ENCODE measurements at places on chromosomes 11 and 22. TPM values are rescaled to one million over a fixed set of nuclear protein-coding genes. Genes with fewer than 3 reads are reported as not detected.

The FGF4 gene
- not detected for total RNA-seq

The OR4D5 gene
- total RNA-seq, result not detected

The MS4A5 gene
- total RNA-seq, result not detected

The ROBO4 gene
- 23.3 TPM for total RNA-seq

The IRF7 gene
- total RNA-seq, result 12.5 TPM

The OR8D1 gene
- total RNA-seq, result 0.10 TPM

The NCF4 gene
- 5.7 TPM for total RNA-seq

The TRPM5 gene
- 0.41 TPM for total RNA-seq

The CDC45 gene
- 6.3 TPM for total RNA-seq

The OSBPL5 gene
- total RNA-seq, result 21.8 TPM

The MS4A6E gene
- not detected for total RNA-seq

The CBX7 gene
- total RNA-seq, result 8.3 TPM

The GTSE1 gene
- 5.5 TPM for total RNA-seq

The CCDC87 gene
- 0.10 TPM for total RNA-seq

The FAM180B gene
- 1.4 TPM for total RNA-seq

The MGAT3 gene
- total RNA-seq, result 2.9 TPM

The EHF gene
- total RNA-seq, result 105 TPM

The TP53I11 gene
- total RNA-seq, result 36.9 TPM

The LRRC56 gene
- total RNA-seq, result 2.1 TPM

The CDPF1 gene
- 20.9 TPM for total RNA-seq

The UCP3 gene
- 1.4 TPM for total RNA-seq

The KRTAP5-9 gene
- not detected for total RNA-seq

The SOX6 gene
- 45.0 TPM for total RNA-seq

The DNAJB13 gene
- not detected for total RNA-seq

The PC gene
- total RNA-seq, result 24.4 TPM

The DYNC2H1 gene
- total RNA-seq, result 37.3 TPM

The ABCC8 gene
- 7.8 TPM for total RNA-seq

The RFPL2 gene
- total RNA-seq, result not detected

The BTG4 gene
- 3.0 TPM for total RNA-seq

The CDCA5 gene
- total RNA-seq, result 4.9 TPM

The BRSK2 gene
- 0.41 TPM for total RNA-seq

The CSTF3 gene
- total RNA-seq, result 34.0 TPM

The IL10RA gene
- 5.9 TPM for total RNA-seq

The KDELR3 gene
- total RNA-seq, result 22.3 TPM

The SPTBN2 gene
- 20.9 TPM for total RNA-seq

The SCN3B gene
- total RNA-seq, result 18.5 TPM

The KCNJ11 gene
- total RNA-seq, result 28.6 TPM

The YPEL1 gene
- total RNA-seq, result 9.1 TPM

The KMT5B gene
- total RNA-seq, result 54.7 TPM

The ME3 gene
- total RNA-seq, result 18.2 TPM

The POU2AF2 gene
- total RNA-seq, result 0.41 TPM

The IGLL1 gene
- total RNA-seq, result 1.5 TPM

The DERL3 gene
- total RNA-seq, result 0.10 TPM

The FGF3 gene
- not detected for total RNA-seq

The INPP5J gene
- 3.5 TPM for total RNA-seq

The CSF2RB gene
- total RNA-seq, result 4.1 TPM

The KCNQ1OT1 gene
- total RNA-seq, result 10.3 TPM

The MN1 gene
- 27.0 TPM for total RNA-seq

The BLID gene
- total RNA-seq, result 5.8 TPM

The OR2D2 gene
- not detected for total RNA-seq

The RRM1 gene
- 80.0 TPM for total RNA-seq

The SHANK2 gene
- total RNA-seq, result 5.9 TPM

The TXNRD2 gene
- 15.0 TPM for total RNA-seq

The FXYD2 gene
- total RNA-seq, result 3.6 TPM

The MYO7A gene
- 3.9 TPM for total RNA-seq

The LRRC32 gene
- 22.1 TPM for total RNA-seq

The NOX4 gene
- 2.7 TPM for total RNA-seq

The KCNJ1 gene
- total RNA-seq, result not detected

The MS4A15 gene
- not detected for total RNA-seq
